ENCODE measurements at places on chromosomes 12 and 14. TPM values are rescaled to one million over a fixed set of nuclear protein-coding genes. Genes with fewer than 3 reads are reported as not detected.

Gene RNF212B
- total RNA-seq = not detected

DNA sequence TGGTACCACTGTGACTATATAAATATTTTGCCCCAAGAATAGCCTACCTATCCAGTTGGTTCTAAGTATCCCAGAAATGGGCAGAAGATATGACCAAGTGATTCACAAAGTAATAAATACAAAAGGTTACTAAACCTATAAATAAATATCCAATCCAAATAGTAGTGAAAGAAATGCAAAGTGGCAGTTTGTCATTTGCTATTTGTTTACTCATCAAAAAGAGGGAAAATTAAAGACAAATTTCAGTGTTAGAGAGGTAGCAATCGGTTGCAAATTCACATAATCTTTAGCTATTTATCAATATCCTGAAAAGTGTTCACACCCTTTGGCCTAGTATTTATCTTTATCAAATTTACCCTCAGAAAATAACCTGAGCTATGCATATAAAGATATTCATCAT lies 136.4 kb upstream of the NPAS3 start:
- no peak overlapping the region for H3K4me3 ChIP-seq
- H3K27ac ChIP-seq = no peak overlapping the region
- H3K4me1 ChIP-seq = no peaks in the 10 kb centered on the region
- no peaks in the 10 kb centered on the region for H3K36me3 ChIP-seq
- no peaks in the 10 kb centered on the region for H3K27me3 ChIP-seq
- DNase-seq = no peak

Gene KLRB1
- total RNA-seq = 1.5 TPM

DNA sequence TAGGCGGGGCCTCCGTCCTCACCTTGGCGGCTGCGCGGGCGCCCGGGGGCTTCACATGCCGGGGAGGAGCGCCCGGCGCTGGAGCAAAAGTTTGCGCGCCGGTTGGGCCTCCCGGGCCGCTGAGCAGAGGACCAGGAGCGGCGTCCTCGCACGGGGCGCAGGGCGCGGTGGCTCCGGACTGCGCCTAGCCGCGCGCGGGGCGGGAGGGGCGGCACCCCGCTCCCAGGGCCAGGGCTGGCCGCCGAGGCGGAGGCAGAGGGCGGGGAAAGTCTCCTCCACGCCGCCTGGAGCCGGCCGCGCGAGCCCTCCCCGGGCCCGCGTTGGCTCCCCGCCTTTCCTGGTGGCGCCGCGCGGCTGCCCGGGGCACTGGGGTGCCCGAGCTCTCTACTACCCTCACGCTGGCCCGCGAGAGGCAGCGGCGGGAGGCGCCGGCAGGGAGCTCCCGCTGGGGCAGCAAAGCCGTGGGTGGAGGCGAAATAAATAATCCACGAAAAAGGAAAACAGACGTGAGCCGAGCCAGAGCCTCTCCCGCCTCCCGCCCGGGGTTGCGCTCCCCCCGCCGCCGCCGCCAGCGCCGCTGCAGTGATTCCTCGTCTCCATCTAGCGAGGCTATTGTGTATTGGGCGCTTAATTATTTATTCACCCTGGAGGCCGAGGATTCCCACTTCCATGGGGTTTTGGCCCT lies 400 bp upstream of the PRIMA1 start:
- peak overlapping the region; percentile 69 for H3K4me3 ChIP-seq
- H3K27ac ChIP-seq = peak overlapping the region; percentile 84
- H3K27me3 ChIP-seq = no peaks in the 10 kb centered on the region
- no peaks in the 10 kb centered on the region for H3K36me3 ChIP-seq
- DNase-seq = no peak

Gene WNK1
- 366 TPM for total RNA-seq

Gene KRT5
- 4,247 TPM for total RNA-seq

DNA sequence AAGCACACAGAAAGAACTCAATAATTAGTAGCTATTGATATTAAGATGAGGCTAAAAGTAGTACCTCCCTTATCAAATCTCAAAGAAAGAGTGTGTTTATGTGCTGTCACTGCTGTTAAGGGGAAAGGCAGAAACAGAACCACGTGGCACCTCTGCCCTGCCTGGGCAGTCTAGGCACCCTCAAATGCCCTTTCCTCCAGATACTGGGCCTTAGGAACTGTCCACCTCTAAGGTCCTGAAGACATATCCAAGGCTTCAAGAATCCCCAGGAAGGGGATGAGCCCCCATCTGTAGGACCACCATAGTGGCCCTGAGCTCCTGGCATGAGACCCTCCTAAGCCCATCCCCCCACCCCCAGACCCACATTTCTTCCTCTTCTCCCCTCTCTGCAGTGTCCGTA lies 29.1 kb downstream of the NGB start:
- no peak overlapping the region for H3K4me3 ChIP-seq
- H3K27ac ChIP-seq = no peak overlapping the region
- no peaks in the 10 kb centered on the region for H3K27me3 ChIP-seq

DNA sequence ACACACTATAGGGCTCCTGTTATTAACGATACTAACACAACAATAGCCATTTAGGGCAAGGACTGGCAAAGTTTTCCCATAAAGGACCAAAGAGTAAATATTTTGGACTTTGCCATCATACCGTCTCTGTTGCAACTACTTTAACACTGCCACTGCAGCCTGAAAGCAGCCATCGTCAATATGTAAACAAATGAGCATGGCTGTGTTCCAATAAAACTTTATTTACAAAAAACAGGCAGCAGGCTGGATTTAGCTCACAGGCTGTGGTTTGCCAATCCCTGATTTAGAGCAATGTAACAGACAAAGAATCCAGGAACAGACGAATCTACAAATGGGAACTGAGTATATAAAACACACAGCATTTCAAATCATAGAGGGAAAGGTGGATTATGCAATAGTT lies 84.1 kb downstream of the FRMD6 start:
- no peak overlapping the region for H3K4me3 ChIP-seq
- H3K4me1 ChIP-seq = no peaks in the 10 kb centered on the region
- H3K27ac ChIP-seq = no peak overlapping the region
- H3K36me3 ChIP-seq = no peaks in the 10 kb centered on the region

Gene LRP1-AS
- total RNA-seq = not detected

Measured in vagina (tissue), 2 donors.